ENCODE measurements at places on chromosomes 16 and 17.

- DNase-seq, result no peak
These were observed 95.6 kb downstream of the GRIN2A start for GRCh38 chr16:10086620-10087019.

DNA sequence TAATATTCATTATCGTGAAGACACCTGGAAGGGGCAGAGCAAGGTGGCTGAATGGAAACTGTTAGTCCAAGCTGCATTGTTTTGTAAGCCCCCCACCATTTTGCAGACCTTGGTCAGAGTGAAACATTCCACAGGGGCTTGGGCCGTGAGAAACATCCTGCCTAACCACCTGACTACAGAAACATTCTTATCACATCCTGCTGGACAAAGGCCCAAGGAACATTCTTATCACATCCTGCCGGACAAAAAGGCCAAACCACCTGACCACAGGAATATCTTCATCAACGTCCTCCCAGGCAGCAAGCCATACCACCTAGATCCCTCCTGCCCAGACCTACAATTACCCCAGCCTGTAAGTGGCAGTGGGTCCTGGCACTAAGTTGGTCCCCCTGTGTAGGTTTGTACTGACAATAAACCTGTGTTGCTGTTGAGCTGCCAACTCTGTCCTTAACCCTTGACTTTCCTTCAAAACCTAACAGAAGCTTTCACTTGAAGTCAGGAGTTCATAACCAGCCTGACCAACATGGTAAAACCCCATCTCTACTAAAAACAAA lies 19.6 kb downstream of the ATF7IP2 start:
- no peak for DNase-seq

GRCh38 chr16:14585287-14585686 lies 44.8 kb downstream of the PARN start:
- DNase-seq, result no peak

GRCh38 chr16:79653373-79653891 lies 52.9 kb upstream of the MAF start:
- no peak for DNase-seq

DNA sequence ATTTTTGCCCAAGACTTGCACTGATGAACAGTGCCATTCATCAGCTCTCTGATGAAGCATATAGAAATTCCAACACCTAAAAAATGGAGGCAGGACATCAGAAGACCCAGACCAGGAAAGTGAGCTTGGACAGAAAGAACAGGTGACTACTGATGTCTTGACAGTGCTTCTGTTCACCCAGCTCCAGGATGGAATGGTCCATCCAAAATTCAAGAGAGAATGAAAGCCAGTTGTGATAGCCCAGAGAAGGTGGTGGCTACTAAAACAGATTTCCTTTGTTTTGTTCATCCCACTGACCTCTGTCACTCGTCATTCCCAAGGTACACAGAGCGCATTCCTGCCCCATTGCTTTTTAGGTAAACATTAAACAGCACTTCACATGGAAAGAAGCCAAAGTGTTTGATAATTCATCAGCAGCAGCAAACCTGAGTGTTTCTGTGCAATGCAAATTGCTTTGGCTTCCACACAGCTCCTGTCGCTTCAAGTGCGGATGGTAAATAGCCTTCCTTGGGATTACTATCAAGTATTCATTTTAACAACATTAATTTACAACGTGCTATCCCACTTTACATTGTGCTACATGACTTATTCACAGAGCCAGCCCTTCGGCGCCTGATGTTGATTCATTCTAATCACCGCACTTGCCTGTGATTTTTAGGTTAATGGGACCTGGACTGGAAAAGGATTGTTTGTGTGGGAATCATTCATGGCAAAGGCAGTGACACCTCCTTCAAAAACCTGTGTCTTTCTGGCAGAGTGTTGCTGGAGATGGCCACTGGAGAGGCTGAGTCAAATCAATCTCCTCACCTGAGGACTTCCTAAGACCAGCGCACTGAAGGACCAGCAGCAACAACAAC lies 65.1 kb upstream of the TOX3 start:
- DNase-seq, result no peak

- DNase-seq, result no peak
These were observed 431 bp downstream of the SLFN11 start for GRCh38 chr17:35372846-35373533.
